ENCODE measurements at places on chromosomes 1 and 21. TPM values are rescaled to one million over a fixed set of nuclear protein-coding genes. Genes with fewer than 3 reads are reported as not detected.

ADAMTSL4 gene
- total RNA-seq, result 70.6 TPM

ZYG11A gene
- total RNA-seq, result 0.96 TPM

ASCL5 gene
- not detected for total RNA-seq

GBP4 gene
- total RNA-seq, result not detected

HSPA6 gene
- not detected for total RNA-seq

RBM11 gene
- 0.52 TPM for total RNA-seq

EXO1 gene
- total RNA-seq, result 5.6 TPM

PRKCZ gene
- total RNA-seq, result 0.64 TPM

SH2D2A gene
- 2.1 TPM for total RNA-seq

SMIM34 gene
- 0.13 TPM for total RNA-seq

EFNA3 gene
- 1.7 TPM for total RNA-seq

GBP1 gene
- total RNA-seq, result 22.9 TPM

CHAF1B gene
- total RNA-seq, result 4.2 TPM

AMY1B gene
- not detected for total RNA-seq

CDA gene
- total RNA-seq, result 1.9 TPM

EPHB2 gene
- 22.4 TPM for total RNA-seq

CCDC27 gene
- not detected for total RNA-seq

OTUD3 gene
- total RNA-seq, result 2.2 TPM

GORAB gene
- total RNA-seq, result 13.2 TPM

KRTAP19-3 gene
- not detected for total RNA-seq

GSTM1 gene
- total RNA-seq, result not detected

CFHR1 gene
- total RNA-seq, result not detected

LRRC3 gene
- 1.0 TPM for total RNA-seq

KRTAP11-1 gene
- total RNA-seq, result not detected

PAQR6 gene
- 2.1 TPM for total RNA-seq

PGLYRP3 gene
- total RNA-seq, result not detected

NR1I3 gene
- total RNA-seq, result not detected

MORN1 gene
- total RNA-seq, result 3.4 TPM

TBX19 gene
- total RNA-seq, result 0.26 TPM

ZNF695 gene
- total RNA-seq, result 2.0 TPM

GFI1 gene
- total RNA-seq, result 0.52 TPM

TMEM52 gene
- 0.65 TPM for total RNA-seq

PLD5 gene
- total RNA-seq, result 0.52 TPM

NBPF19 gene
- 6.3 TPM for total RNA-seq

NFASC gene
- total RNA-seq, result 1.2 TPM

HCRTR1 gene
- total RNA-seq, result not detected

FRRS1 gene
- 5.0 TPM for total RNA-seq

ESRRG gene
- total RNA-seq, result 0.65 TPM

LHX8 gene
- not detected for total RNA-seq

ESPN gene
- total RNA-seq, result 0.13 TPM

CLCN6 gene
- total RNA-seq, result 17.1 TPM

GOLT1A gene
- total RNA-seq, result not detected

GNG4 gene
- 0.78 TPM for total RNA-seq

S100A7 gene
- total RNA-seq, result not detected

S1PR1 gene
- total RNA-seq, result 13.7 TPM

ADAMTS4 gene
- 11.0 TPM for total RNA-seq

GBP3 gene
- 23.7 TPM for total RNA-seq

PIGC gene
- 21.6 TPM for total RNA-seq

ASPM gene
- total RNA-seq, result 21.7 TPM

SLFNL1 gene
- 1.4 TPM for total RNA-seq

CRABP2 gene
- 38.1 TPM for total RNA-seq

SYT14 gene
- 0.48 TPM for total RNA-seq

RBP7 gene
- total RNA-seq, result not detected

PTGFRN gene
- 27.0 TPM for total RNA-seq

DCDC2B gene
- total RNA-seq, result not detected

SPATA45 gene
- not detected for total RNA-seq

NCAM2 gene
- 8.1 TPM for total RNA-seq

GJA4 gene
- 0.39 TPM for total RNA-seq

HLX gene
- total RNA-seq, result 22.9 TPM

ZNF593OS gene
- not detected for total RNA-seq

All from epithelial cell of alveolus of lung (primary cell).